ENCODE measurements at places on chromosomes 4 and X.

DNA sequence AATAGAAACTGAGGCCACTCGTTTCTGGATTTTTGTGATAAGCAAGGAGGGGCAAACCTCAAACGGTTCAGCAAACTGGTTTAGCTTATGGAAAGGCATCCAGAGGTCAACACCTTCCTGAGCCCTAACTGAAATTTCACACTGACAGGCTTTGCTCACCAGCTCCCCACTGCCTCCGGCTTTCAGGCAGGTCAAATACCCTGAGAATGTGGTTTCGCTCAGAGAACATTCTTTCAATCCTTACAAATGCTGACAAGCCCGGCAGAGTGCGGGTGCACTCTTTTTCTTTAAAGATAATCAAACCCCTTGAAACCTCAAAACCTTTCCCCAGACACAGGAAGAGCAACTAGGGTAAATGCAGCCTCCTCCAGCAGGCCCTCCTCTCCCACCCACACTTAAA lies 41.5 kb downstream of the CD40LG start:
- DNase-seq, result no peak

DNA sequence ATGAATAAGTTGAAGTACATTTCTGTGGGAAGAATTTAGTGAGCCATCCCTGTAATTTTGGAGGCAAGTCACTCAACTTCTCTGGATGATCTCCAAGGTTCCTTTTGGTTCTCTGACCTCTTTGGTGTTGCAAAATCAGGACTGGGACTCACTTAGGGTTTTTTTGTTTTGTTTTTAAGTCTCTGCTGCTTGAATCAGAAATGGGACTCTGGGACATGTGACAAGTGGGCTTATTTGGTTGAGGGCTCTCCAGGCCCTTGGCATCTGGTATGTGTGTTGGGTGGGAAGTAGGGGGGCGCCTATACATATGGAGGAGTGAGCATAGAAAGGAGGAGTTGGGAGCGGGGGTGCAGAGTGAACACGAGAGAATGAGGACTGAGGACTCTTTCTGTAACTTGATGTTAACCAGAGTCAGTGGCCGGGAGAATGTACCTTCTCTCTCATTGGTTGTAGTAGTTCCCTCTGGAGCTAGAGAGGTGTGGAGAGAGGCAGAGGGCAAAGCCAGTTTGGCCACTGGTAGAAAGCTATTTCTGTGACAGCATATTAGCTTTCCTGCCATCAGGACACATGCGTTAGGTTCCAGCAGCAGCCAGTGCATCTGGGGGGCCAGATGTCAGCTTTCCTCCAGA lies 1.9 kb downstream of the ARHGAP10 start:
- DNase-seq, result no peak

DNA sequence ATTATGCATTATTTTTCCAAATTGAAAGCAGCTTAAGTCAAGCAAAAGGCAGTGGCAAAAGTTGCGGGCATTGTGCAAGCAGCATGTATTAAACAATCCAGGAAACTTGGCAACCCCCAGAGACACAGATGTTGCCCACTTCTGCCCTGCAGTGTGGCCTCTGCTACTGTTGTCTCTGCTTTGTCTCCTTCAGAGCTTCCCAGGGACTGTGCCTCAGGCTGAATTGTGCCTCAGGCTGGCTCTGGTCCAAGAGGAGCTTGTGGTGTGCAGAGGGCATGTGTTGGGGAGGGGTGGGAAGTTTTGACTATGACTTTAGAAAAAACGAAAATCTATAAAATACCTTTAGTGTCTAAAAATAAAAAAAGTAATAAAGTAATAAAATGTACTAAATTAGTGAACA lies 201.4 kb downstream of the CCSER1 start:
- no peak for DNase-seq

DNA sequence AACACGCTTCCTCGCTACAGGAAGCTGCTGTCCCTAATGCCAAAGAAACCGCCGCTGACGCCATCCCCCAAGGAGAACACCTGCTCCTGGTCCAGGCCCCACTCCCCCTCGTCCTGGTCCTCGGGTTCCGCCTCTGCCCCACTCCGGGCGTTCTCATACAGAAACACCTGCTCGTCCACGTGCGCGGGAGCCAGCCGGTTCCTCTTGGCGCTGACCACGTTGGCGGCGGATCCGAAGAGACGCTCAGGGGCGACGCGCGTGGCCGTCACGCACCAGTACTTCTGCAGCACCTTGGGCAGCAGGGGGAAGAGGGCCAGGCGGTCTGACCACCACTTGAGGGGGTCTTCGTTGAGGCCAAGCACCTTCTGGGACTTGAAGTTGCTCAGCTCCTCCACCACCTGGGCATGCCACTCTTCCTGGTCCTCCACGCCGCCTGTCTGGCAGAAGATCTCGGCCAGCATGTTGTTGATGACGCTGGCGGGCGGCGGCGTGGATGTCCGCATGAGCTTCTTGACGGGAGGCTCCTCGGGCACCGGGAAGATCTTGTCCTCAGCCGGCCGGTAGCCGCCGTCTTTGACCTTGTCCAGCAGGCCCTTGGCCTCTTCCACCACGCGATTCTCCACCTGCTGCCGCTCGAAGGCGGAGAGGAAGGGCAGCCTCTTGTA lies 12.0 kb downstream of the DHRSX start:
- DNase-seq, result no peak

DNA sequence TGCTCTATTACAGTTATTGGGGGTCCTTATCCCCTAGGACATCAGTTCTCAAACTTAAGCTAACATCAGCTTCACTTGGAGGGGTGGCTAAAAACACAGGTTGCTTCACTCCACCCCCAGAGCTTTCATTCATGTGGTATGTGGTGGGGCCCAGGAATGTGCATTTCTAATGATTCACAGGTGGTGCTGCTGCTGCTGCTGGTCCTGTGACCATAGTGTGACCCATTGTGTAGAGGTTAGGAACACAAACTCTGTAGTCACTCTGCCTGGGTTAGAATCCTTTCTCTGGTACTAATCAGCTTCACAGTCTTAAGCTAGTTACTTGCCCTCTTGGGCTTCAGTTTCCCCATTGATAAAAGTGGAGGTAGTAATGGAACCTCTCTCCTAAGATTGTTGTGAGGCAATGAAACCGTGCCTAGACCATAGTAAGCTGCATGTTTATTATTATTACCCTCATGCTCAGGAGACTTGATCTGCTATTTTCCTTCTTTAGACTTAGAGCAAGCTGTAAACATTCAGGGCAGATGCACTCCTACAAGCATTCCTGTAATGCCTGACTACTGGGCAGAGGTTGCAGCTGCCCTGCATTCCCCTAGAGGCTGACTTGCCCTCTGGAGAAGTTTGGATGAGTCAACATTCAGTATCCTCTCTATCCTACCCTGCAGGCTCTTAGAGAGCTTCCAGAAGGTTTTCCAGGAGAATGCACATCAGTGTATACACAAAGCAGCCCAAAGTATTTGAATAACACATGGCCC lies 94.1 kb upstream of the ACSL4 start:
- no peak for DNase-seq

DNA sequence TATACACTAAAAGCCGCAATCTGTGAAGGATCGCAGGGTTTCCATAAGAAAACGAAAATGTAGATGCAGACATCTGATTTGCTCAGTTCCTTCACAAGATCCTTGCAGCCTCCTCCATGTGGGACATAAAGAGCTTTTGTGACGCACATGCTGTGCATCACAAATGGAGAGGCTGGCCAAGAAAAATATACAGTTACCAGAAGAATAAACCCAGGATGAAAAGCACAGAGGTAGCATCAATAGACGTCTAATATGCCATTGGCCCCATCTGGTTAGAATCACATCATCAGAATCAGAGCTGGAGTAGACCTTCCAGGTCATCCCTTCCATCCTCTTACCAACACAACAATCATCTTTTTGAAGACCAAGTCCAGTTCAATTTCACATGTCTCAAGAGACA lies 517.4 kb downstream of the RAB28 start:
- no peak for DNase-seq

Measured in putamen (tissue), 1 donor.